CD4-positive, alpha-beta T cell treated with Interleukin-21 for 1 hour (primary cell): ENCODE measurements at places on chromosomes 4 and X.

- DNase-seq, result peak; percentile 50
Observed at GRCh38 chr4:109649872-109650271, 53.4 kb downstream of the CASP6 start.

DNA sequence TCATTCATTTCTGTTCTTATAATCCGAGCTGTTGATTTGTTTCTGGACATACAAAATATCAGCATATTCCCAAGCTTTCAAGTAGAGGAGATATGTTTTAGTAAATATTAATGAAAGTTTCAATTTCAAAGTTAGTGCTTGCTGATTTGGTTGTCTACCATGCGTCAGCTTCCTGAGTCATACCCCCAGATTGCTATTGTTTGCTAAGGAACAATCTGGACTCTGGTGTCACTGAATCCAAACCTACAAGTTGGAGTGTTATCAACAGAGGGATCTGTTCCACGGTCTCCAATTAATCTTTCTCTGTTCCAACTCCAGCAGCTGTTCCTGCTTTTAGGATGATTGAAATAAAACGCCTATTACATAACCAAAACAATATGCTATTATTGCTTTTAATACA, 96.1 kb upstream of the FAM9A start:
- DNase-seq, result no peak

DNA sequence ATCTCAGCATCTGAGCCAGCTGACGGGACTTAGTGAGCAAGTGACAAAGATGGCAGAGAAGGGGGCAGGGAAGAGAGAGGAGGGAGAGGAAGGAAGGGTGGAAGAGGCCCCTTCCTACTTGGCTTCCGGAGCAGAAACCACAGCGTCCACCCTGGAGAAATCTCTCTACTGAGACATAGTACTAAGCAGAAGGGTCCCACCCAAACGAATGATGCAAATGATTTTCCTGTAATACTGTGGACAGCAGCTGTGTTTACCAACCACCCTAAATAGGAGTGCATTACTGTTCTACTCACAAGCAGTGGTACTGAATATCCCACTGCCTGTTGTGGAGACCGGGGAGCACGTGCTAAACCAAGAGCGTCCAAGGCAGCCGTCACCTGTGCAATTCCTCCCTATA, 29.4 kb downstream of the DTHD1 start:
- DNase-seq, result peak; percentile 17

- DNase-seq, result no peak
Observed at GRCh38 chrX:149819371-149819770, 37.6 kb downstream of the MAGEA9 start.

GRCh38 chrX:42515939-42516338, 262.0 kb downstream of the PPP1R2C start:
- DNase-seq, result no peak

- DNase-seq, result no peak
Observed at GRCh38 chr4:174277433-174277832, 6.0 kb downstream of the FBXO8 start.

DNA sequence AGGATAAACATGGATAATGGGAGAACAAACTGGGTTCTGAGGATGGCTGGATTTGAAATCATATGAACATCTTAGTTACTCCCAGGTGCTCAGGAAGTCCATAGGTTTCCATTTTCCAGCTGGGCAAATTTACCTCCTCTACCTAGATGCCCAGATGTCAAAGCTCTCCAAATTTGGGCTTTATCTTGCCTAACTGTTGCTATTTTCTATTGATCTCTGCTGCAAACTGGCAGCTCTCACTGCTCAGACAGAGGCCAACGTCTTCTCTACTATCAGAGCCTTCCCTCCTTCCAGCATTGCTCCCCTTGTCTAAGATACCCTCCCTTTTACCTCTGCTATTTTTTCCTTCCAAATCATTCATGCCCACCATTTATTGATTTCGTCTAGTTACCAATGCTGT, 62.1 kb downstream of the LDB2 start:
- DNase-seq, result no peak

GRCh38 chr4:145480257-145480656, 1.4 kb upstream of the SMAD1 start:
- no peak for DNase-seq

DNA sequence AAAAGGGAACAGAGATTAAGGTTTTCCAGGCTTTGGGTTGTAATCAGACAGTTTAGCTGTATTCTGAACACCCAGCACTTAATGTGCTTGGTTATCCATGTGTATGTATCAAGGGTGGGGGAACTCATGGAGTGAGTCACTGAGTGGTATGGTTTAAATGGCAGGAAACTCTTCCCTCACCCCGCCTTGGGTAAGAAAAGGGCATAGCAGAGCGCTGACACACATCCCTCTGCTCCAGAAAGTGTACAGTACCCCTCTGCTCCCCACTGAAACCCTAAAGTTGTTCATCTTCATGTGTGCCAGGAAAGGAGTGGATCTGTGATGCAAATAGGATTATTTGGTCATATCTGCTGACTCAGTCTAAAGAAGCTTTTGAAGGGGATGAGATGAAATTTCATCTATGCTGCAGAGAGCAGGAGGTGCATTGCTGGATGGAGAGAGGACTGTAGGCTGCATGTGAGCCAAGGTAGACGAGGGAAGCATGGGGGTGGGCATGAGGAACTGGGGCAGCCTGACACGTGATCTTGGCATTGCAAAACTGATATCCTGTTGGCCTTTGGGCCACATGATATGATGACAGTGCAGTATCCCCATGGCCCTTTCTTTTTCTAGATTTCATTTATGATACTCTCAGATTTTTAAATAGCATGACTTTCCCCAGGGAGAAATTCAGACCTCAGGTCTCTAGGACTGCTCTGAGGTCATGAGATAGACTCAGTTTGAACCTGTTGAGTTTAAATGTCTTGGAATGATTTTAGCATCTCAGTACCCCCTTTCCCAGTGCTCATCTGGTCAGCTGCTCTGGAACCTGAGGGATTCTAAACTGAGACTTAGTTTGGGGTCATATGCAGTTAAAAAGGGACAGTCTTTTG, 84.8 kb downstream of the TMEM164 start:
- no peak for DNase-seq

DNA sequence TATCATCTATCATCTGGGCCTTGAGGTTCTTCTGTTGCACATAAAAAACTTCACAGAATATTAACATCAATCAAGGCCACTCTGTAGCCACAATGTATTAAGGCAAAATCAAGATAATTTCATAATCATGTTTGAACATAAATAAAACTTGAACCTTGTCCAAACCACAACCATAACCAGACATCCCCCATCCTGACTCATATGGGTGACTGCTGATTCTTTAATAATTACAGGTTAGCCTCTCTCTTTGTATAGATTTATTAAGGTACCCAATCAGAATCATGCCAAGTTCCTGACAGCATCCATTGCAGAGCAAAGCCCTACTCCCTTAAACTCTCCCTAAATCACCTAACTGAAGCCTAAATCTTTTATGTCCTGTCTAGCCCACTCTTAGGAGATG, 16.7 kb upstream of the AREG start:
- no peak for DNase-seq

DNA sequence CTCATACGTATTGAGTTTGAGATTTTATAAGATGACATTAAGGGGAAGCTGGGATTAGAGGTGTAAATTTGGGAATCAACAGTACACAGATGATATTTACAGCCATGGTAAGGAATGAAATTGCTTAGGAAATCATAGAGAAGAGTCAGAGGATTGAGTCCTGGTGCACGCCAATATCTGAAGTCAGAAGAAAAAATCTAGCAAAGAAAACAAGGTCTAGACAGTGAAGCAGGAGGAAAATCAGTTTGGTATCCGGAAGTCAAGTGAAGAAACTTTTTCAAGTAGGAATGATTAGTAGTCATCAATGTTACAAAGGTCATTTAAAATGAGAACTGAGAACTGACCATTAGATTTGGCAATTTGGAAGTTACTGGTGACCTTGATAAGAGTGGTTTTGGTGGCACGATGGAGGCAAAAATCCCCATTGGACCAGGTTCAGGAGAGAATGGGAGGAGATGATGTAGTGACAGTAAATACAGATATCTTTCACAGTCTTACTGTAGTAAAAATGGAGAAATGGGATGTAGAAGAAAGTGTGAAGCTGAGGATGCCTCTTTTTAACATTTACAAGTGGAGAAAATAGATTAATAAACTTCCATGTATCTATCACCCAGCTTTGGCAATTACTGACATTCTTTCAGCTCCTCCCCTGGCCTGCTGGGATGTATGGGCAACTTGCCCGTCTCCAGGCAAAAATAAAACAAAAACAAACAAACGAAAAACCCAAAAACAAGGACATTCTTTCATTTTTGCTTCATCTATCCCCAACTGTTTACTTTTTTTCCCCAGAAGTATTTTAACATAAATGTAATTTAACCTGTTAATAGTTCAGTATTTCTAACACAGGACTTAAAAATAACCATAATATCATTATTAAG, 11.4 kb upstream of the GPR34 start:
- DNase-seq, result no peak

DNA sequence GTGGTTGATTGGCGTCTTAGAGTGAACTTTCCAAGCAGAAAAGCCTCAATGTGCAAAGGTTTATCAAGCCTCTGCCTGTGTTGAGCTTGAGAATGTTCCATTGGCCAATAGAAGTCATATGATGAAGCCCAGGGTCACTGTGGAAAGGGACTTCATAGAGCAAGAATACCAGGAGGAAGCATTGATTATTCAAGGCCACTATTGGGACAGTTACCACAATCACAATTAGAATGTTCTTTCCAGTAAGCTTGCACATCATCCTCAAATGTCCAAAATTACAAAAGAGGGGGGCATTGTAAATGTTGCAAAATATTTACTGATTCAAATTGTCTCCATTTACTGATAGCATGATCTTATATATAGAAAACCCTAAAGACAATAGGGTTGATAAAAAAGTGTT, 32.9 kb upstream of the NDP start:
- no peak for DNase-seq

DNA sequence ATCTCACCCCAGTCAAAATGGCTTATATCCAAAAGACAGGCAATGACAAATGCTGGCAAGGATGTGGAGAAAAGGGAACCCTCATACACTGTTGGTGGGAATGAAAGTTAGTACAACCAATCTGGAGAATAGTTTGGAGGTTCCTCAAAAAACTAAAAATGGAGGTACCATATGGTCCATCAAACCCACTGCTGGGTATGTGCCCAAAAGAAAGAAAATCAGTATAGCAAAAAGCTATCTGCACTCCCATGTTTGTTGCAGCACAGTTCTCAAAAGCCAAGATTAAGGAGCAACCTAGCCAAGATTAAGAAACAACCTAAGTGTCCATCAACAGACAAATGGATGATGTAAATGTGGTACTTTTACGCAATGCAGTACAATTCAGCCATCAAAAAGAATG, 70.7 kb downstream of the DCAF12L1 start:
- DNase-seq, result no peak

GRCh38 chr4:2105559-2105958, 46.4 kb downstream of the NAT8L start:
- DNase-seq, result no peak

DNA sequence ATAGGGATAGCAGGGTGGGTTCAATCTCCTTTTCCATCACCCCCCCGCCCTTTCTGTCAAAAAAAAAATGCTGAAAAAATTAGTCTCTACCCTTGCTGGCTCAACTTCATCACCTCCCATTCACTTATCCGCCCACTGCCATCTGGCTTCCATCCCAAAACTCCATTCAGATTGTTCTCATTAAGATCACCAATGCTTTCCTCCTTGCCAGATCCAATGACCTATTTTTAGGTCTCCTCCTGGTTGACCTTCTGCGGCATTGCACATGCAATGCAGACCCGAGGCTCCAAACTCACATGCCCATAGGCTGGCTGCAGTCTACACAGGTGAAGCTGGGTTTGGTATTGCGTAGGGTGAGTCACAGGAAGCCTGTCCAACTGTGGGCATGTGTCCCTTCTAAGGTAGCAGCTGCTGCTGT, 21.1 kb upstream of the STIM2 start:
- no peak for DNase-seq

DNA sequence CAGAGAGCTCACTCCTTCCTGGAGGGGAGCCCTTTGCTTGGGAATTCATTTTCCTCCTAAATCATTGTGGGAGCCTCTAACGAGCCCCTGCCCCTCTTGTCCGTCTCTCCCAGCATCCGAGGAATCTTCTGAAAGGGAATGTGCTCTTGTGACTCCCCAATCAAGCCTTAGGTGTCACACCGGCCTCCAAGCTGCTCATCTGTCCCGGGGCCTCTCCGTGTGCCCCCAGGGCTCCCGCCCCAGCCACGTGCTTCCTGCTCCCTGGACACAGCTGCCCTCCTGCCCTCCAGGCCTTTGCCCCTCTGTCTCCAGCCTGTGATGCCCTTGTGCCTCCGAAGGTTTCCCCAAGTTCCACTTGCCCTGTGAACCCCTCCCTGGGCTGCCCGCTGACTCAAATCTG, 239.8 kb downstream of the AFAP1 start:
- no peak for DNase-seq

GRCh38 chrX:74890676-74891430, 34.4 kb downstream of the NEXMIF start:
- no peak for DNase-seq

DNA sequence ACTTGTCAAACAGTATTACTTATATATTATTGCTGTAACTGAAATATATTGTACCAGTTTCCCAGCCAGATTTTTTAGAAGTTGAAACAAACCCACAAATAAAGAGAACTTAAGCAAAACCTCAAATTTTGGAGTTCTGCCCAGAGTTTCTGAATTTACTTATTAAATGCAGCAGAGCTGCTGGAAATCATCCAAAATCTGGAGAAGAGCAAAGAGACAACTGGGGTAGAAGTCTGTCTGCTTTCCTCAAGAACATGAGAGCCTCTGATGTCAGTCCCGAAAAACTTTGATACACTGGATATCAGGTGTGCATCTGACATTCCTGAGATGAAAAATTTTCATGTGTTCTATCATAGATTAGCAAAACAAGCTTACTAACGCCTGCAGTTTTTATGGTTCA, 325.9 kb downstream of the NR3C2 start:
- no peak for DNase-seq

DNA sequence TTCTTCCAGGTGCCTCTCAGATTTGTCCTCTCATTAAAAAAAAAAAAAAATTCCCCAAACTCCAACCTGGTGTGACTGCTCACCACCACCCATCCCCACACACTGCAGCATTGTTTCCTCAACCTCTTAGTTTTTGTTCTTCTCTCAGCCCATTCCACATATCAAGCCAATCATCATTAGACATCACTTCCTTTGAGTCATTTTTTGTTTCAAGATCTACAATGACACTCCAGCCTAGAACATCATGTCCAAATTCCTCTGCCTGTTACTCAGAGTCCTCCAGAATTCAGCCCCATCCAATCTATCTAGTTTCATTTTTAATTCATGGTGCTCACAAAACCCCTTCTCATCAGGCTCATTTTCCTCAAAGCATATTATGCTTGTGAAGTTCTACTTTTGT, 262.5 kb upstream of the TEX13A start:
- DNase-seq, result no peak

- no peak for DNase-seq
Observed at GRCh38 chr4:1852904-1853623, 2.9 kb downstream of the LETM1 start.
